ENCODE measurements at places on chromosomes 2 and 18.

DNA sequence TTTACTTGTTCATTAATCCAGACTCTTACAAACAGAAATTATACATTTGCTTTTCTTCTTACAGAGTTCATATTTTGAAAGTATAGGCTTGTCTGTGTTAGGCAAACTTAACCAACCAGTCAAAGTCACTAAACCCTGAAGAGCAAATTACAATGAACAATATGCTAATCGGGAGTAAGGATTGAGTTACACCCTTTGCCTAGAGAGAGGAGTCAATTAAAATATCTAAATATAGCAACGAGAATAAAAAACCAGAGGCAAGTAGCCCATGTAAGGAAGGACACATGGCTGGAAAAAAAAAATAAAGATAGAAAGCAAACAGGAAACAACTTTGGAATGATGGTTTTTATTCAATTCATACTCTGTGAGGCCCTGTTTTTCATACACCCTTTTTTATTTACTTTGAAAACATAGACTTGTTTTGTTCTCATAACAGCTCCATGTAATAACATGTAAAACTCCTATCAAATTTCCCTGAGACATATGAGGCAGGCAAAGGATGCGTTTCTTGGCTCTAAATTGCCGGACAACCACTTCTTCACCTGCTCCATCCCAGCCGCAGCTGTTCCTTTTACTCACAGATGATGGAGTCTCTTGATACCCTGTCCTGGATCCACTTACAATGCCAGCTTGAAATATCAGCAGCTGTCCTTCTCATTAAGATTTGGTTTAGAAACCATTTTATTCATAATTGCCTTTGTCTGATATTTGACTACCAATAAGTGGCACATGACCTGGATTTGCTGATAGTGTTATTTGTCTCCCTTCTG, 767.7 kb upstream of the GCFC2 start:
- DNase-seq: no peak

DNA sequence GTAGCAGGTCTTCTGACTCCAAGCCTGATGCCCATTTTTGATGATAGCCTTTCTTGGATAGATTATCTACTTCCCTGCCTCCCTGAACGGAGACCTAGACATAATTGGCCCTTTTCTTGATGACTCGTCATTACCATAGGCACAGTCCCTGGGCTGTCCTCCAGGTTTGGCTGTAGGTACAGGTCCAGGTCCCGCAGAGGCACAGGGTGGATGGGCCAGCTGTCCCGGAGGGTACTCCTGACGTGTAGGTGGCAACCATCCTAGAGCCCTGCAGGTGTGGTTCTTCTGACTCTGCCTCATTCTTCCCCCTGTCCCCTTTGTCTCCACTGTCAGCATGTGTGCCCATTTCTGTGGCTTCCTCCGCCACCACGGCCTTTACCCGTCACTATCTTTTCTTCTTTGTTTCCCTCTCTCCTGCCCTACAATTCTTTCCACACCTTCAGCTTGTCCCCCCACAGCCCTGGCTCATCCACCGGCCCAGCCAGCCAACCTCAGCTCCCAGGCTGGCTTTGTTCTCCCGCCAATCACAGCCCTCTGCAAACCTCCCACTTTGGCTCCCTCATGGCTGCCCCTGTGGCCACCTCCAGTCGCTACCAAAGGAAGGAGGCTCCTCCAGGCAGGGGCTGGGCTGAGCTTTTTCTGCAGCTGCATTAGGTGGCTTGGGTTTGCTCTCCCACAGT, 102.8 kb downstream of the SMAD7 start:
- DNase-seq: no peak

- no peak for DNase-seq
These were observed 659.9 kb upstream of the ID2 start for GRCh38 chr2:8021921-8022320.

DNA sequence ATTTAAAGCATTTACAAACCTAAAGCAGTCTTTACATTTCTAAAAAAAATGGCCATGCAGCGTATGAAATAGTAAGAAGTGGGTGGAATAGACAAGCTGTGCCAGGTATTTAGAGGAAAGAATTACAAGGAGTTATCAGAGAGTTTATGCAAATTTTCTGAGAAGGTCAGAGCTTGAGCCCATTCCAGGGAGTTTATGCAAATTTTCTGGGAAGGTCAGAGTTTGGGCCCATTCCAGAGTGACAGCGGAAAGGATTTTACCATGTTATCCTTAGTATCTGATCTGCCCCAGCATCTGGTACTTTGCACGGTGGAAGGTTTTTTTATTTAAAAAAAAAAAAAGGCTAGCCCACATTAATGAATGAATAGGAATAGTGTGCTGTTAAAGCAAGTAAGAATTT, 1.4 kb upstream of the DOK6 start:
- no peak for DNase-seq

DNA sequence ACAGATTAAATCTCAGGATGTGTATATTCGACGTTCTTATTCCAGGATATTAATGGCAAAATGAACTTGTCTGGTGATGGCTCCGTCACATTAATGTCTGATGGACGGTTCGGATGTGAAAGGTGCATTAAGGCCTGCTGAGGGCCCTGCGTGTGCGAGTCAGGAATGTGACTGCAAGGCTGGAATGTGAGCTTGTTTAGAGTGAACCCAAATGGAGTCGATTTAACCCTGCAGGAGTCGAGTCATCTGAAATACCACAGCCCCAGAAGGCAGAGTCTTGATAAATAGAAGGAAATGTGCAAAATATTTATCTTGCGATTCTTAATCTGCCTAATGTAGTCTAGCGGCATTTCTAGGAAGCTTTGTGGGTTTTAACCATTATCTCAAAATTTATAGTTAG, 44.3 kb downstream of the RDH14 start:
- DNase-seq: no peak

DNA sequence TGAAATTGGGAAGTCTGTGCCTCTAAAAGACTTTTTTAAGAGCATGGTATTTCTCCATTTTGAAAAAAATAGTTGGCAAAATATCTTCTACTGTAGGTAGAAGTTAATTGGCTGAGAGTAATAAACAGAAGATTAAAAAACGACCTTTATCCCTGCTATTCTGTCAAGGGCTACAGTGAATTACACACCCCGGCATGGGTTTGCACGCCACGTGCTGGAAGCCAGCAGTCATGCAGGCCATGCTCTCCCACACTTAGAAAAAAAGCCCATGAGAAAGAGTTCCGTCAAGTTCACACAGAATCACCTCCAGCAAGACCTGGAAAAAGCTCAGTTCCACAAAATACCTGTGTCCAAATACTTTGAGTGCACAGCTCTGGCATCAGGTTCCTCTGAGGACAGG, 26.8 kb downstream of the FAM110C start:
- DNase-seq: no peak

DNA sequence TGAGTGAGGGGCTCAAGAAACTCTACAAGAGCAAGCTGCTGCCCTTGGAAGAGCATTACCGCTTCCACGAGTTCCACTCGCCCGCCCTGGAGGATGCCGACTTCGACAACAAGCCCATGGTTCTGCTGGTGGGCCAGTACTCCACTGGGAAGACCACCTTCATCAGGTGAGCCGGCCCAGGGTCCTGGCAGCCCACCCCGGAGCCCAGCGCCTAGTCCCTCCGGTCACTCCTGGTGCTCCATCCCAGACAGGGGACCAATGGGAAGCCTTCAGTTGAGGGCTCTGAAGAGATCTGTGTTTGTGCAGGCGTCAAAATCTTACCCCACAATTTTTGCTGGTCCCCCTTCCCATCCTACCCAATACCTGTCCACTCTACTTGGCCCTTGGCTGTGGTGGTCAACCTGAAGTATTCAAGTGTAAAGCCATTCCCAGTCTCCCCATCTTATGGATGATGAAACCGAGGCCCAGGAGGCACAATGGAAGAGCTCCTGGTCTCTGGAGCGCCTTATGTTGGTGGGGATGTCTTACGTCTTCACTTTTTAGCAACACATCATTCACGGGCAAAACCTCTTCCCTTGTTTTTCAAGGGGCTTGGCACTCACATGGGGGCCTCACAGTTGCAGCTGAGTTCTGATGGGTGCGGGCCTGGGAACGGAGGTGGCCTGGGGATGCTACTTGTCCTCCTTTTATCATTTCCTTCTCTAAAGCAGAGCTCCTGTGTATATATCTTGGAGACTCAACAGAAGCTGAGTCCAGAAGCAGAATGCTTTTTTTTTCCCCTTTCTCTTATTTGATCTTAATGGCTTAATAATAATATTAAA, 941 bp downstream of the EHD3 start:
- DNase-seq: no peak

DNA sequence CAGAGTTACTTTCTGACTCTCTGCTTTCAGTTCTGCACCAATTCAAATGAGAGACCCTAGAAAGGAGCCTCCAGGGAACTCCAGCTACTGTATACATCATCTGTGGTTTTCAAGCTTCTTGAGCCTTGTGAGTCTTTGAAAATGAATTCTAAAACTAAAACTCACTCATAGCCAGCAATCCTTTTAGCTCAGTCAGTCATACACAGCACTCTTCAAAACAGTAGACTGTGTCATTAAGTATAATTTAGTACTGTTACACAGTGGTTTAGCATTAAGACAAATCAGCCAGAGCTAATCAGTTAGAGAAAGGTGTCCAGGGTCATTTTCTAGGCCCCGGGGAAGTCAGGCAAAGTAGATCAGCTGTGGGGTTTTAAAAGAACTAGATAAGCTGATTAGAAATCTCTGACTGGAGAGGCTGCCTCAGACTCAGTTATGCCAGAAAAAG, 322.1 kb upstream of the THUMPD2 start:
- DNase-seq: no peak

- DNase-seq: no peak
These were observed 81.3 kb downstream of the CRACDL start for GRCh38 chr2:98854682-98855081.

DNA sequence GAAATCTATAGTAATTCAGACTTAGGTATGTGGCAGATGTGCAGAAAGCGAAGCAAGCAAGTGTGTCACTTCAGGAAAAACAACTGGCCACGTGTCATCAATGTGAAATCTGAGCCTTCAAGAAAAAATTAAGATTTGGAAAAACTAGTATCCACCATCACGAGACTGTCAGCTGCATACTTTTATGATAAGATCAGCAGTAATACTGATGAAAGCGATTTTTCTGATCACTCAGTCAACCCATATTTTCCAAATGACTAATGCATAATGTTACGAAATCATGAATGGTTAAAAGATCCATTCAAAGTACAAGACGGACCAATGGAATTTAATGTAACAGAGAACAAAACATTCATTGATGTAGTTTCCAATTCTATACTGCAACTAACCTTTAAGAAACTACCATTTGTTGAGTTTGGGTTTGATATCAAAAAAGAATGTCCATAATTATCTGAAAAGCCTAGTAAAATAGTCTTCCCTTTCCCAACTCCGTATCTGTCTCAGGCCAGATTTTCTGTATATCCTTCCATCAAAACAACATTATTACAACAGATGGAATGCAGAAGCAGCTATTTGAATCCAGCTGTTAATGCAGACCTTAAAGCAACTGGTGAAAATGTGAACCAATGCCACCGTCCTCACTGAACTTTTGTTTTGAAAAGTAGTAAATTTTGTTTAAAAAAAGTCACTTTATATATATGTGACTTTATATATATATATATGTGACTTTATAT, 17.0 kb upstream of the BCL2 start:
- DNase-seq: no peak

GRCh38 chr2:25335971-25336370, 5.8 kb downstream of the DNMT3A start:
- no peak for DNase-seq

GRCh38 chr2:106193690-106193976, 468 bp downstream of the UXS1 start:
- no peak for DNase-seq

DNA sequence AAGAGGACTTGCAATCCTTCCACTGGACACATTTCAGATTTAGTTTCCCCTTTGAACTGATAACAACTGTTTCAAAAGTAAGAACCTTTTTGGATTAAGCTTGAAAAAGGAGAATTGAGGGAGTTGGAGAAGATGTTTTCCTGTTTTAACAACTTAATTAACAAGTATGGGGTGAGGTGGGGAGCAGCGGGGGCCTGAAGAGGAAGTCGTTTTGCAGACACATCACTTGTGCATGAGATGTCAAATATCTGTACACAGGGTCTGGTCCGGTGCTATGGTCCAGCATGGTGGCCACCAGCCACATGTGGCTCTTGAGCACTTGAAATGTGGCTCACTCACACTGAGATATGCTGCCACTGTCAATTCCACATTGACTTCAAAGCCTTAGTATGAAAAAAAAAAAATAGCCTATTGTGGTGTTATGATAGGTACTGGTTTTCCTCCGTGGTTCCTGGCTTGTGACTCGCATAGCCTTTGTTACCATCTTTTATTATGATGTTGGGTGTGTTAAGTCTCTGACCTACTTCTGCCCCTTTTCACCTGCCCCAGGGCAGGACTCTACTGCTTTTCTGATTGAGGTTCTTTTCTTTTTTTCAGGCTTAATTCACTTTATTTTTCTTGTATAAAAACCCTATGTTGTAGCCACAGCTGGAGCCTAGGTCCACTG, 205.5 kb downstream of the BCL2 start:
- DNase-seq: no peak

DNA sequence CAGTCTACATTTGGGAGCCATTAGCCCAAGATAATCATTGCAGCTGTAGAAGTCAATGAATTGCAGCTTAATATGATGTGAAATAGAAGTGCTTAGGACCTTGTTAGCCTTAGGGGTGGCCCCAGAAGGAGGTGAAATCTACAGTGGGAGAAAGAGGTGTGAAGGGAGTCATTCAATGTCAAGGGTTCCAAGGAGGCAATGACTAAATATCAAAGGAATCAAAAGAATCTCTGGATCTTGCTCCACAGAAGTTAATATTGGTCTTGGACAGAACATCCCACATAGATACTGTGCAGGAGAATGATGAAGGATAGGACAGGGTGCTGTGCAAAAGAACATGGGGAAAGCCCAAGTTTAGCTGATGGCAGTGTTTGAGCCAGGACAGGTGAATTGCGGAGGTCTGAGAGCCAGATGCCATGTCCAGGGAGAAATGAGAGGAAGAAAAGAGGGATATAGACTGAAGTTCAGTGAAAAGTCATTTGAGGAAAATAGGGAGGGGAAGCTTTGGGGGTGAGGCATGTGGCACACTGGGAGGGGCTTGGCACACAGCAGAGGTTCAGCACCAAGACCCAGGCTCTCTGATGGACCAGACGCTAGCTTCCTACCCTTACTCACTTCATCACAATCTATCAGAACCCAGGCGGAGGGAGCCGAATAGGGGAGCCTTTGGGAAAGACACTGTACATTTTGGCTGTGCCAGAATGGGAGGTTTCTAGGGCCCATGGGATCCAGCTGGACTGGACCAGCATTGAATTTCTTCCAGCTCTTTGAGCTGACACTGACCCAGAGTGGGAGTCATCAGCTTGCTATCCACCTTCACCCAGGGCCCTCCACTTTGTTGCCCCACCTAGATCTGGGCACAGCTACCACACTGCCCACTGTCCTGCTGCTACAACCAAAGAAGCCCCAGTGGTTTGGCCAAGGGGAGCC, 2.2 kb downstream of the IL1F10 start:
- DNase-seq: no peak
